Hepatic stellate cell (primary cell): ENCODE measurements at places on chromosomes 3 and 15.
A peak's percentile ranks its signal among the peaks of the same experiment; 100 is the strongest.

DNA sequence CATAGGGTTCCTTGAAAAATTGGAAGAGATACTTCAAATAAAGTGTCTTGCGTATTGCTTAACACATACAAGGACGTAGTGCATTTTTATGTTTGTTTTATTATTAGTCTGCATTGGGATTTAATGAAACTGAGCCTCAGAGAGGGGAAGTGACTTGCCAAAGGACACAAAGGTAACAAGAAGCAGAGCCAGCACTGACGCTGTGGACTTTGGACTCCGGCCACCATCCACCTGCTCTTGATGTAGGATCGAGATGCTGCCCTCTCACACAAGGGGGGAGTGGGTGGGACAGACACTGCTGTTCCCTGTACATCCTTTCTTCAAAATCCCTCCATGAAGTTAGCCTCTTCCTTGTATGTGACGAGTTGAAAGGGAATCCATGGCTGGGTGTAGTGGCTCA lies 435.4 kb upstream of the RGMA start:
- no peak for DNase-seq

- no peak for DNase-seq
These were observed 61.4 kb upstream of the ADAMTSL3 start for GRCh38 chr15:83592370-83593040.

GRCh38 chr3:177210744-177211502 lies 13.6 kb upstream of the TBL1XR1 start:
- DNase-seq: no peak

GRCh38 chr3:30628901-30629590 lies 22.6 kb downstream of the TGFBR2 start:
- DNase-seq: no peak

GRCh38 chr3:15102836-15103235 lies 3.9 kb upstream of the RBSN start:
- DNase-seq: no peak

DNA sequence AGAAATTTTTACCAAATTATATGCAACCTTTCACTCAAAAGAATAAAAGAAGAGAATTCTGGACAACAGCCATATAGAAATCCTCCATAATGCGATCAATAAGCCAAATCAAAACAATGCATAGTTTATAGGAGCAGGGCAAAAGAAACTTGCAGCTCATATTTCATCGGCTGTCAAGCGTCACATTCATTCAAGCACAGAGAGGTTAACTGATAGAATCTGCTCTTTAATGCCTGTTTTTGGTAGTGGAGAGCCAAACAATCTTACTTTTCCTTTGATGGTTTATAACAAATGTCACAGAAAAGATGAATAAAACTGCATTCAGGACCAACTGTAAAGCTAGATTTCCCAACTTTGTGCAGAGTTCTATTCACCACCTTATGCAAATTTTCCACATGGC lies 35.4 kb downstream of the PRTG start:
- no peak for DNase-seq

DNA sequence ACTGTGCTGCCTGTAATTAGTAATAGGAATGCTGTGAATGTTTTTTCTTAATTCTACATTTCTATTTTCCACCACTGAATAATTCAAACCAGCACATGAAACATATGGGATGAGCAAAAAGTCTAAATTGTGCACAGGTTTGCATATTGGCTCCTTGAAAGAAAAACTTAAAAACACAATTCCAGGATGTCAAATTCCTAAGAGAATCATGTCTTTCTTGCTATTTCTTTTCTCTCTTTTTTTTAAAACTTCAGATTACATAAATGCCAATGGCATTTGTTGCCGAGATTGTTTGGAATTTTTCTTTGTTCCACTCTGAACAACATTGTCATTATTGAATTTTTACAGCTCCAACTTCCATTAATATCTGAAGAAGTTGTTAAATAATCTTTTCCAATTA lies 60.8 kb downstream of the VGLL3 start:
- no peak for DNase-seq

GRCh38 chr15:47339800-47340570 lies 377.3 kb upstream of the SEMA6D start:
- DNase-seq: no peak

GRCh38 chr15:69393831-69394491 lies 20.2 kb upstream of the KIF23 start:
- peak; percentile 31 for DNase-seq

- DNase-seq: no peak
These were observed 66.0 kb upstream of the ARL8B start for GRCh38 chr3:5056111-5056391.

DNA sequence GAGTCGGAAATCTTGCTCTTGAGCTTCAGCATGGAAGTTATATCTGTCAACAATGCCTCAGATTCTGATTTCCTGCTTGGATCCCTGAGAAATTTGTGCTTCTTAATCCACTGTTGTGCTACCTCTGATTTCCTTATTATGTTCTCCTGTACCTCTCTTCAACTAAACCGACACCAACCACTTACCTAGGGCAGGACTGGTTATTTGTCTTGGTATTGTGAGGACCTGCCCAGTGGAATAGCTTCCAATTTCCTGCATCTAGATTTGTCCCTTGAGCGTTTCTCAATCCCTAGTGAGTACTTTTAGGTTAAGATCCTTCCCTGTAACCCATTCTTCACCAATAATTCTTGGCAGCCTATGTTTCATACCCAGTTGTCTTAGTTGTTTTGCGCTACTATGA lies 720.5 kb upstream of the ZNF385D start:
- DNase-seq: no peak

GRCh38 chr3:63706321-63707085 lies 54.0 kb downstream of the SNTN start:
- DNase-seq: no peak
